GM23248 (cell line): ENCODE measurements at places on chromosomes 1 and 21. TPM values are rescaled to one million over a fixed set of nuclear protein-coding genes. Genes with fewer than 3 reads are reported as not detected.

GRCh38 chr1:202701200-202701599, 9.1 kb downstream of the SYT2 start:
- H3K27me3 ChIP-seq: peaks cover 62% of the 10 kb centered on the region
- DNase-seq: no peak

Gene TINAGL1
- 1.1 and 1.4 TPM in 2 replicates for polyA plus RNA-seq

Gene CFHR2
- not detected in 2 replicates for polyA plus RNA-seq

Gene YIPF1
- 23.4 and 24.4 TPM in 2 replicates for polyA plus RNA-seq

Gene ALX3
- not detected in 2 replicates for polyA plus RNA-seq

Gene LRRC71
- polyA plus RNA-seq: not detected in 2 replicates
